ENCODE measurements at places on chromosomes 6 and 20.

DNA sequence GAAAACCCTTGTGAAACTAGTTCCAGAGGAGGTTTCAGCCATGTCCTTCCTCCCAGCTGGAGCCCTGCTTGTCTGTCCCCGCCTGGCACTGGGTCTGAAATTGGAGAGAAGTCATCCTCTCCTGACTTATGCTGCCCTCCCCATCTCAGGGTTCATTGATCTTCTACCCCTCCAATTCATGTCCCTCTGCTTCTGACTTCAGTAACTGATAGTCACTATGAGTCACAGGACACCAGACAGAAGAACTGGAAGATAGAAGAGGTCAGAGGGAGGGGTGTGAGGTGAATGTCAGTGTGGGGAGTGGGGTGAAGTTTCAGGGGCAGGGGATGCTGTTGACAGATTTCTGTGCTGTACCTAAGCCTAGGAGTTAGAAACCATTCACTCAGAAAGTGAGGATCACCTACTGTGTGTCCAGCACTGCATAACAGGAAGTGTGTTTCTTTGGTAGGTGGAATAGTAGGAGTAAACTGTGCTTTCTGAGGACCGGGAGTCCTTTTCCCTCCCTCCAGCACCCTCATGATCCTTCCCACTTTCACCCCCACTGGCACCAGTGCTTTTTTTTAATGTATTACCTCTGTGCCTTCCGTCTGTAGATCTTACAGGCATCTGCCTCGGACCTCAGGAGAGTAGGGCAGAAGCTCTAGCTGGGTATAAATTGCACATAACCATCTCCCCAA lies 627 bp upstream of the RPP21 start:
- DNase-seq: no peak

DNA sequence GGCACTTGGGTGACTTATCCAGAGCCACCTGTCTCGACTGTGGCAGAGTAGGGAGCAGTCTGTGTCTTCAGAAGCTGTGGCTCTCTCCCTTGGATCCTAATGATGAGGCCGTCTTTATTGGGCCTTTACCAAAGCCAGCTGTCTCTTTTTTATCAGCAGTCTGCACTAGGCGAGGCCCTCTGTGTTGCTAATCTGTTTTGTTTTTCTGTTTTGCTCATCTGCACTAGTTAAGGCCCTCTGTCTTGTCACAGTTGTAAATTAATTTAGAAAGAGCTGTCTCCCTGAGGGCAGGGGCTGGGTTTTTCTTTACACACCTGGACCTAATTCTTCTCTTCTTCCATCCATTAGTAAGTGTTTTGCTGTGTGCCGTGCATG lies 45.0 kb downstream of the CDS2 start:
- DNase-seq: no peak

- no peak for DNase-seq
Observed at GRCh38 chr6:52937908-52938307, 28.4 kb upstream of the GSTA3 start.

DNA sequence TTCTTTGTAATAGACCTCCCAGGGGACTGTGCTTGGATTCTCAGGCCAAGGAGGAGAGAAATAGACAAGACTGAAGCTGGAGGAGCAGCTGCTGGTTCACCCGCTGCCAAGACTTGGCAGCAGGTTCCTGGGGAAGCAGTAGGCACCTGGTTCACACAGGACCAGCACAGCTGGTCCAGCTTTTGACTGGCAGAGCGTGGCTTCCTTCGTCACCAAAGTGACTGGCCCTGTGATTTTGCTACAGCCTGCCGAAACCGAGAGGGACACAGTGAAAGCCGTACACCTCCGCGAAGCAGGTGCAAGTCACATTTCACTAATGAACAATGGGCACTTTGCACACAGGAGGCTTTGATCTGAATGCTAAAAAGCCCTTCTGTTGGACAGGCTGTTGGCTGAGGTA lies 199.0 kb downstream of the RNF144B start:
- no peak for DNase-seq

DNA sequence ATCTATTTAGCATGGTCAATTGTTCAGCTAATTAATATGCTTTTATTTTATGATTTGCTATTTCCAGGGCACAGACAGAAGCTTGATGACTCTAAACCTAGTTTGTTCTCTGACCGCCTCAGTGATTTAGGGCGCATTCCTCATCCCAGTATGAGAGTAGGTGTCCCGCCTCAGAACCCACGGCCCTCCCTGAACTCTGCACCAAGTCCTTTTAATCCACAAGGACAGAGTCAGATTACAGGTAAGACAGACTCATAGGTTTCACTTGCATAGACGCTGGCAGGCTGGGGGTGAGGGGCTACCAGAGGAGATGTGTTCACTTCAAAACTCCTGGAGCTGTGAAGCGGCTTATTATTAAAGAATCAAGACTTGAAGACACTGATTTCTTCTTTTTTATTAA lies 114.1 kb upstream of the SUPT3H start:
- no peak for DNase-seq

DNA sequence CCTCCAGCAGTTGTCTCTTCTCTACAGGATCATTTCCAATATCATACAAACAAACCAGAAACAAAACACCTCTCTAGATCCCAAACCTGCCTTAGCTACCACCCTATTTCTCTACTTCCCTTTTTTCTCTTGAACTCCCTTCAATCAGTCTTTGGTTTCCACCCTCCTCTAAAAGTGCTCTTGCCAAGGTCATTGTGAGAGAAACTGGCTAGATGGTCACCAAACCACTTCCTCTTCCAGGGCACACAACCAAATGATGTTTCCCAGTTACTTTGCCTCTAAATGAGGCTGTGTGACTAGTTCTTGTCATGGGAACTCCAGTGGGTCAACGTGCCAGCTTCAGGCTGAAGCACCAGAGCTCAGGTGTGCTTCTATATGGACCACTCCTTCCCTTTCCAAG lies 85.8 kb upstream of the ARMC2 start:
- no peak for DNase-seq

DNA sequence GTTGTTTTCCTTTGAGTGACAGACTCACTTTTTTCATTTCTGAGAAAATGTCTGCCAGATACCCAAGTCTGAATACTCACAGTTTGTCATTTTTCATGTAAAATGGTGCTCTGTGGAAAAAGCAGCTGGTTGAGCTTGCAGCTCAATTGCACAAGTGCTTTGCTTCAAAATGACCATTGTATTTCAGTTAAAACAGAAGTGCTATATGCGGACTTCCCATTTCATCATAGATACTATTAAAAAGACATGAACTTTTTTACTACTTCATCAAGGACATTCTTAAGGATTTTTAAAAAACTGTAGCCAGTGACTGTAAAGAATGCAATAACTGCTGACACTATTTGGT lies 61.5 kb downstream of the KCNS1 start:
- no peak for DNase-seq

- DNase-seq: no peak
Observed at GRCh38 chr6:105209950-105210706, 30.3 kb upstream of the POPDC3 start.

DNA sequence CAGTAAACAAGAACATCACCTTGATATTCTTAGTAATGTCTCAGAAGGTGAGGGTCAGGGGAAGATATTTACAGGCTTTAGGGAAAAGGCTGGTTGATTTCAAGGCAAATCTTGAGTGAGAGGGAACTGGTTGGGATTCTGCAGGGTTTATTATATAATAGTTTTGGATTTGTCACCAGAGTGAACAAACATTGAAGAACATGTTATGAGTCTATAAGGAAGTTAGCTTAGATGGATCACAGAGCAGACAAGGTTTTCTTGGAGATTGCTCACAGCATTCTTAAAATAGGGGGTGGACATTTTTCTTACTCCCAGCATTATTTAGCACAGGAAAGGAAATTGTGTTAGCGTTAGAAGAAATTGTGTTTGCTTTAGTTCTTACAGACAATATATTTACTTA lies 324.9 kb downstream of the LAMA2 start:
- no peak for DNase-seq

DNA sequence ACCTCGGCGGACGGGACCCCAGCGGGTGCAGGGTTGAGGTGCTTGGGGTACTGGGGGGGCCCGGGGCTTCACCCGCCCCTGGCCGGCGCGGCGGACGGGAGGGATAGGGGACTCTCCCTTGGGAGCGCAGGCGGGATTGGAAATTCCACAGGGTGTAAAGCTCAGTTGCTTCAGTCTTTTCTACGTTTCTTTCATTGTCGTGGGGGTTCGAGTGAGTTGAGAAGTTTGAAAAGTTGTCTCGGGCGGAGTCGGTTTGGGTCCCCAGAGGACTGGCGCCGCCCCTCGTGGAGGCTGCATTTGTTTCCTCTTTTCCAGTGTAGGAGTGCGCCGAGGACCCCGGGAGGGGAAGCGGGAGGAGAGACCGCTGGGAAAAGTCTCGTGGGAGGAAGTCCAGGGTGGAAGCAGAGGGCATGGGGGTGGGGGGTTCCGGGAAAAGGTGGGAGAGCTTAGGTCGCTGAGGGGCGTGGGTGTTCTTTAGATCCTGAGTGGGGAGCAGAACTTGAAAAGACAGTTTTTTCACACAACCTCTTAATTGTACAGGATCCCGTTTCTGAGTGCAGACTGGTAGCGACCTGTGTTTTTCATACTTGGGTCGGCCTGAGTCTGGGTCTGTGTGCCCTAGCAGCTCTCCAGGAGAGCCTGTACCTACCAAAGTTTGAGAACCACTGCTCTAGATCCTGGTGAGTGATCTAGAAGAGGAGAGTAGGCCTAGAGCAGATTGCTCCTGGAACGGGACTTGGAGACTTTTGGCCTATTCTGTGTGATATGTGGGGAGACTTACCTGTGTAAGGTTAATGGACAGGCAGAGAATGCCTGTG lies 495 bp downstream of the FAM83B start:
- no peak for DNase-seq

- no peak for DNase-seq
Observed at GRCh38 chr20:10696650-10697049, 22.9 kb upstream of the JAG1 start.

DNA sequence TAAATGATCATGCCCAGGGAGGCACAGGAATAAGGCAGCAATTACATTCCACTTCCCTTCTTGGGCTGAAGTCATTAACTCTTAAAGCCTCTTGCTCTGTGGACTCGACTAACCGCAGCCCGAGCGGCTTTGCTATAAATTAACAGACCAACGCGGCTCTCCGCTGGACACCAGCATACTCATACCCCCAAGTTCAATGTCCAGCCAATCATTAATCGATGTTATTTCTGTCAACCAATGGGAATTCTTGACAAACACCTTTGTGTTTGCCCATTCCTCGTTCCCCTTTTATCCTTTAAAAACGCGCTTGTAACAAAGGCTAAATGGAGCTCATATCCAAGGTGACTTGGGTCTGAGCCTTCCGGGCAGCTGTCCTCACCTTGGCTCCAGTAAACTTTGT lies 183.1 kb upstream of the RALGAPA2 start:
- no peak for DNase-seq

All from stimulated activated CD8-positive, alpha-beta memory T cell treated with anti-CD3 and anti-CD28 coated beads, Interleukin-4, amount 100 ng/mL, for 4 hours (primary cell).